Right cardiac atrium (tissue), 5 donors: ENCODE measurements at places on chromosomes 4 and X.

GRCh38 chr4:14465507-14465906 is 536.8 kb upstream of the CPEB2 start:
- no peak for DNase-seq

DNA sequence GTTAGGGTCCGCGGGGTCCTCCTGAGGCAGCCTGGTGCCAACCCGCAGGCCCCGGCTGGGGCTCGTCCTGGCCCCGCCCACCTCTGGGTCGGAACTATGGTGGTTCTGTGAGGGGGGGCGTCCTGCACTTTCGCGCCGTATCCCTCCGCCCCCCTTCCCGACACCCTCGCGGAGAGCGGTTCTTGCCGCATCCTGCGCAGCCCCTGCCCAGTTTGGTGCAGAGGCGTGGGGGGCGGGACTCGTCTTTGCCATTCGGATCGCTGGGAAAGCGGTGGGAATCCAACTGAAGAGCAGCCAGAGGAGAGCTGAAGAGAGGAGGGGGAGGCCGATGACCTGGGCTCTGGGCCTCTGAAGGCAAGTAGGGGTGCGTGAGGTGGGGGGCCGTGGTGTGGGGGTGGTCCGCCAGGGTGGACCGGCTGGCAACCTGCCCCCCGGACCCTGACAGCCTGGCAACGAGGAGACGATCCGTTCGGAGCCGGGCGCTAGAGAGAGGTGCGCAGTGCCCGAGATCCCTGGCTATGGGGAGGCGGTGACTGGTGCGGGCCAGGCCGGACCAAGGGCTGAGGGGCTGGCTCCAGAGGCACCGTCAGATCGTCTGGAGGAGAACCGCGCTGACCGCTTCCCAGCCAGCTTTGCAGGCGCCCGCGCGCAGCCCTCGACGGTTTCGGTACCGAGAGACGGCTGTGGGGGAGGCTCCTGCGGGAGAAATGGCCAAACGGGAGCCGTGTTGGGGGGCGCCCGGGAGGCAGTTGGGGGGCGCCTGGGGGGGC is at the start of gene GPRASP1:
GPRASP1 (plus strand) TSS at position 242 of the 770 bp plus-strand sequence. CDS start 2,431 bp downstream, outside the sequence.
- DNase-seq = peak; percentile 88

- no peak for DNase-seq
Observed at GRCh38 chrX:4572691-4573090, 859.2 kb upstream of the PRKX start.

DNA sequence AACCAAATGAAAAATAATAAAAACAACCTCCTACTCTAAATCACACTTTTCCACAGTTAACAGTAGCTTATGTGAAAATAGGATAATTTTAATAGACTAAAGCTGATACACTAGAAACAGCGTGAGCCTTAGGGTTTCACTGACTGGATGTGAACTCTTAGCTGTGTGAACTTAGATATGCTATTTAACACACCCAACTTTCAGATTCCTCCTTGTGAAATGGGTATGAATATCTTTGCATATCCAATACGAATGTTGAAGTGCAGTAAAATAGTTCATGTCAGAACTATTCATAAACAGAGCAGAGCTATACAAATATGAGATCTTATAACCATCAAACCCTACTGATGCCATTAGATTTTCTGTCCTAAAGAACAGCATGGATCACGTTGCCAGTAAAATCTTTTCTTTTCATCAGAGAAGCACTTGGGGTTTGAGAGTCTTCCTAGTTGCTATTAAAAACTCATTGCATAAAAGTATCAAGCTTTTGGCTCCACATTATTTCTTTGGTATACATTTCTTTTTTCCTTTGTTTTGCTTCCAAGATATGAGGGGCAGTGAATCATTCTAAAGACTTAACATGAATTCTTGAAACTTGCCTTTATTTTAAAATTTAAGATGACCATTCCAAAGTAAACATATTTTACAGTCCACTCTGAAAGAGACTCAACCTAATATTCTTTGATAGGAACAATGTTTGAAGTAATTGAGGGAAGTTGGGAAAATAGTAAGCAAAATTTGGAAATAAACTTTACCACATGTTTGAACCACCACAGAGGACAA is 102.4 kb downstream of the CPE start:
- DNase-seq = no peak

DNA sequence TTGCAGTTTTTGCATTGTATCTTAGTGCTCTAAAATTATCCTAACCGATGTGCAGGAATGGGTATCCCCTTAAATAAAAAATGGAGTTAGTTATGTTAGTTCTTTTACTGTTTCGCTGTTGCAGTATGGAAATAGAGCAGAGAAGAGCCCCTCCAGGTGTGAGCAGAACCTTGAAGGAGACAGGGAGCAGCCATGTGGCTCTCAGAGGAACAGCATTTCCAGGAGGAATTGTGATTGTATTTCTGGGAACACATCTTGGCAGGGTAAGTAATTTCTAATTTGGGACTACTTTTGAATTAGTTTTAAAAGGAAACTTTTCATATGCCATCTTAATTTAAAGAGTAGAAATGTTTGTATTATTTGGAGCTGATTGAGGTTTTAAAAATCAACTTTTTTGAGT is 5.3 kb upstream of the CCDC158 start:
- DNase-seq = no peak

GRCh38 chrX:86066998-86067397 is 19.6 kb upstream of the CHM start:
- DNase-seq = no peak

DNA sequence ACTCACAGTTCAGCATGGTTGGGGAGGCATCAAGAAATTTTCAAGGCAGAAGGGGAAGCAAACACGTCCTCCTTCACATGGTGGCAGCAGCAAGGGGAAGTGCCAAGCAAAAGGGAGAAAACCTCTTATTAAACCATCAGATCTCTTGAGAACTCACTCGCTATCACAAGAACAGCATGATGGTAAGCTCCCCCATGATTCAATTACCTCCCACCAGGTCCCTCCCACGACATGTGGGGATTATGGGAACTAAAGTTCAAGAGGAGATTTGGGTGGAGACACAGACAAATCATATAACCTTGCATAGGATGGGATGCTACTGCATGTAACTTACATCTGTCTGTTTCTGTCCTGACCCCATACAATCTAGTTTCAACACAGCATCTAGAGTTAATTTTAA is 511.8 kb upstream of the ARX start:
- no peak for DNase-seq

DNA sequence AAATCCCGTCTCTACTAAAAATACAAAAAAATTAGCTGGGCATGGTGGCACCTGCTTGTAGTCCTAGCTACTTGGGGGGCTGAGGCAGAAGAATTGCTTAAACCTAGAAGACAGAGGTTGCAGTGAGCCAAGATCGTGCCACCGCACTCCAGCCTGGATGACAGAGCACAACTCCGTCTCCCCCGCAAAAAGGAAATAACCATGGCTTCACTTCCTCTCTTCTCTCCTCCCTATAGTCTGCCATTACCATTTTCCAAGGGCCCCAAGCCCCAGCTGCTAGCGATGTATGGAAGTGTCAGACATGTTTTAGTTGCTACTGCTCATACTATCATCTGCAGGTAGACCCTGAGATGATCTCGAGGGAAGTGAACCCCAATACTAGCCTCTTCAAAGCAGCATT is 177.3 kb upstream of the FAM9B start:
- no peak for DNase-seq

DNA sequence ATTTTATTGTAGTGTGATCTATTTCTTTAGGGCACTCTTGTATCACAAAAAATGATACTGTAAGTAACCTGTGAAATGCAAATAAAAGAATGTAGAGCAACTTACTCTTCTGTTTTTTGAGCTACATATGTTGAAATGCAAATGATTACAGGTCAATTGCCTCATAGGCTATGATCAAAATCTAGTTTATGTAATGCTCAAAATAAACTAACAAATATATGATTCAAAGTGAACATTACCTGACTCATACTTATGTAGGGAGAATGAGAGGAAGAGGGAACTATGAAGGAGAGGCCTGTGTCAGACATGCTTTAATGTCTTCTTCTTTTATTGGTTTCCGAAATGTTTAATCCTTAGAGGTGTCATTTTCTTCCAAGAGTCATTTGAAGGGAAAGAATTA is 5.0 kb upstream of the RPS6KA3 start:
- DNase-seq = no peak

DNA sequence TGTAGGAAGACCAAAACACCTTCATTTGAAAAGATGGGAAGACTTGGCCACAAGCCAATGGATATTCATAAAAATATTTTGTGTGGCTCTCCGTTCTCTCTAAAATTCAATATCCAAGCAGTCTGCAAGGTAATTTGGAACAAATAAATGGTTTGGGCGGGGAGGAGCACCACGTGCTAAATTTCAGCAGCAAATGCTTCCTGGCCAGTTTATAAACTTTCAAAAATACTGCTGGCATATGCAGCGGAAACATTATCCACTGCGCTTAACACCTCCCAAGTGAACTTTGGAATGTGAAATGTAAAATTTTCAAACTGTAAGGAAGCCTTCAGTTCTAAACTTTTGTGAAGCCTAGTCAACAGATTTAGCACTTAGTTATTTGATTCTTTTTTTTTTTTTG is 191.0 kb downstream of the NSUN7 start:
- DNase-seq = no peak
